Stimulated activated CD4-positive, alpha-beta T cell treated with anti-CD3 and anti-CD28 coated beads, Interleukin-1b, Interleukin-23, amount 100 ng/mL, for 1 hour (primary cell): ENCODE measurements at places on chromosomes 2 and 18.

DNA sequence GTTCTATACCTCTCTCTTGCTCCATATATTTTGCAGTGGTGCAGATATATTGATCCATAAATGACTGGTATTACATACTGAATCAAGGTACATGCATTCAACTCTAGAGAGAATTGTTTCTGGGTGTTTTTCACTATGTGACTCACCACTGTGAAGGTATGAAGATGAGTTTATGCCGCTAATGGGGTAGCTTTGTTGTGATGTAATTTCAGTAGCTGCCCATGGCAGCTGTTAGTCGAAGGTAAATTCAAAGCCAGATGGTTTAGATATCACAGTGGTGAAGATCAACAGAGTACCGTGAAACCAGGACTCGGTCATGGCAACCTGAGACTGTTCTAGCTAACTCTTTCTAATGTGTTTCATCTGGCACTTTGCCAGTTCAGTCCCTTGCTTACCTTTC is 50.4 kb downstream of the PKP4 start:
- no peak for DNase-seq

DNA sequence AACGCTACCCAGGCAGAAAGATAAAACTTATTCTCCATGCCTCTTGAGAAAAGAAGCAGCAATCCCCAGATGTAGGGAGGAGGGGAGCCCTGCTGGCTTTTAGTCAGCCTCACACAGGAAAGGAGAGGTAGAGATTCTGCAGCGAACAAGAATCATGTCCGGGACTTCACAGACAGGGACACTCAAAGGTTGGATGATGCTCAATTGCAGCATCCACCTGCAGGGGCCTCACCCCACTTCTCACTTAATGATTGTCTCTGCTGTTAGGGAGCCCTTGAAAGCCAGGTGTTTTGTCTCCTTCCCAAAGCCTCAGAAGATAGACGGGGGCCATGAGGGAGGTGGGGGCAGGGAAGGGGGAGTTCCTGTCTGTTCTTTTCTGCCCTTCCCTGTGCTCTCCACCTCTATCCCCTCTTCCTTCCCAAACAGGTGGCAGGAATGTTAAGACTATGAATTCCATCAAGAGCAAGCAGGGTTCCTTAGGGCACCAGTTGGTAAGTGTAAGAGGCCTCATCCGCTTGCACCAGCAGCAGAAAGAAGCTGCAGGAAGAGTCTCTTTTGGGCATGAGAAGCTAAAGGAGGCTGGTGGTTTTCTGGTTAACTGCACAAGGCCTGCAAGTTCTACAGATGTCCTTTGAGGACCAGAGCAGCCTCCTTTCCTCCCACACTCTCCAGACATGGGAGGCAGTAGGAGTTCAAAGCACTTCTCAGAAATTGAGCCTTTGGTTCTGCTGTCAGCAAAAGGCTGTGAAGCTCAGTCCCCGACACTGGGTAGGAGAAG is 154.7 kb upstream of the TNP1 start:
- DNase-seq = no peak

- no peak for DNase-seq
These were observed 143.0 kb upstream of the RASGRP3 start for GRCh38 chr2:33333433-33333832.

DNA sequence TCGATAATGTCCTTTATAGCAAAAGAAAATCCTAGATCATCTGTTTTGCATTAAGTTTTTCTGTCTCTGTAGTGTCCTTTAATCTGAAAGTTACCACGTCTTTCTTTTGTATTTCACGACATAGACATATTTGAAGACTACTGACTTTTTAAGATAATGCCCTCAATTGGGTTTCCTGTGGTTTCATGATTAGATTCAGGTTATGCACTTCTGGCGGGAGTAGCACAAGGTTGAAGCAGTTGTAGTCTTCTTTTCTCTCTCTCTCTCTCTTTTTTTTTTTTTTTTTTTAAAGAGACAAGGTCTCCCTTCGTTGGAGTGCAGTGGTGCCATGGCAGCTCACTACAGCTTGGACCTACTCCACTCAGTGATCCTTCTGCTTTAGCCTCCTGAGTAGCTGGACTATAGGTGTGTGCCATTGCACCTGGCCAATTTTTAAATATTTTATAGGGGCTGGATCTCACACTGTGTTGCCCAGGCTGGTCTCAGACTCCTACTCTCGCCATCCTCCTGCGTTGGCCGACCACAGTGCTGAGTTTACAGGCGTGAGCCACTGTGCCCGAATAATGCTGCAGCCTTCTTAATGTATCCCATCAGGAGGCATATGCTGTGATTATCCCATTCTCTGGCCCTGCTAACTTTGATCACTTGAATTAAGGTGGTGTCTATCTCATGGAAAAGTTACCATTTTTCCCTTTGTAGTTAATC is 3.9 kb downstream of the INPP4A start:
- no peak for DNase-seq

GRCh38 chr2:36380624-36381481 is 25.3 kb downstream of the CRIM1 start:
- DNase-seq = no peak

GRCh38 chr2:227460070-227460485 is 11.9 kb upstream of the AGFG1 start:
- DNase-seq = no peak

- no peak for DNase-seq
These were observed 818.6 kb downstream of the EPHA4 start for GRCh38 chr2:220753486-220753885.

DNA sequence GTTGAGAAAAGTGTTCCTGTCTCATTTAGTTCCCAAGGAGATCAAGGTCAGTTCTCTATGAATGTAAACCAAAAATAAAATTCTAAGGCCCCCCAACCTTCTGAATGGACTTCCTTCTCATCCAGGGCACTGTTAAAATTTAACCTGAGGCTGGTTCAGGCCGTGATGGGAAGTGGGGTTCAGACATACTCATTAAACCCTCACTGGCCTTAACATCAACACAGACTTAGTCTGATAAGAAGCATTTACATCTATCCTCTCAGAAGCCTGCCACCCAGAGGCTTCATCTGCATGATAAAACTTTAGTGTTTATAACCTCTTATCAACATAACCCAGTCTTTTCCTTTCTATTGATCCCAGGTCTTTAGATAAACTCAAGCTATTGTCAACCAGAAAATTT is 22.4 kb downstream of the ITSN2 start:
- no peak for DNase-seq

DNA sequence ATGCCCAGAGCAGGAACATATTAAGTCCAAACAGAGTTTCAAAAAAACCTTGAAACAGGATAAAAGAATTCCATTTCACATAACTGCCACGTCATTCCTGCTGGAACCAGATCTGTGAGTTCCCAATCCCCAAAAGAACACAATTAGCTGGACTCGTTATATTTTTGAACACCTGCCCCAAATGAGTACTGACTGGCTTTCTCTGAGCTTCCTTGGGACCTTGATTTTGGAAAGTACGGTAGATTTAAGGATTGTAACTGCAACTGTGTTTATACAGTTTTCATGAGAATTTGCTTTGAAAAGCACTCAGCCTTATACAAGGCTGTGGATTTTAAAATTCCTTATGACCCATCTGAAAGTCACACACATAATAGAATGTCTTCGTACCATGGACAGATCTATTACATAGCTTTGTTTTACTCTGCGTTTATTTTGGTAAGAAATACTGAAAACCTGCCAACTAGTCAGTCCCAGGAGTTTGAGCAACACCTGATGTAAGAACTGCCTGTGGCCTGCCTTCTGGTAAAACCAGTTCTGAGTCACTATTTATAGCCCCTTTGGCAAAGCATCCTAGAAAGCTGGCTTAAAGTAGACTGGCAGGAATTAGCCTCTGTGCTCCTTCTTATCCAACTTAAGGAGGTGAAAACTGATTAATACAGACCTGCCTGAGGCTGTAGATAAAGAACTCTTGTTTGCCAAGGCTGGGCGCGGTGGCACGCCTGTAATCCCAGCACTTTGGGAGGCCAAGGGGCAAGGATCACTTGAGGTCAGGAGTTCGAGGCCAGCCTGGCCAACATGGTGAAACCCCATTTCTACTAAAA is 48.1 kb downstream of the MERTK start:
- DNase-seq = no peak

DNA sequence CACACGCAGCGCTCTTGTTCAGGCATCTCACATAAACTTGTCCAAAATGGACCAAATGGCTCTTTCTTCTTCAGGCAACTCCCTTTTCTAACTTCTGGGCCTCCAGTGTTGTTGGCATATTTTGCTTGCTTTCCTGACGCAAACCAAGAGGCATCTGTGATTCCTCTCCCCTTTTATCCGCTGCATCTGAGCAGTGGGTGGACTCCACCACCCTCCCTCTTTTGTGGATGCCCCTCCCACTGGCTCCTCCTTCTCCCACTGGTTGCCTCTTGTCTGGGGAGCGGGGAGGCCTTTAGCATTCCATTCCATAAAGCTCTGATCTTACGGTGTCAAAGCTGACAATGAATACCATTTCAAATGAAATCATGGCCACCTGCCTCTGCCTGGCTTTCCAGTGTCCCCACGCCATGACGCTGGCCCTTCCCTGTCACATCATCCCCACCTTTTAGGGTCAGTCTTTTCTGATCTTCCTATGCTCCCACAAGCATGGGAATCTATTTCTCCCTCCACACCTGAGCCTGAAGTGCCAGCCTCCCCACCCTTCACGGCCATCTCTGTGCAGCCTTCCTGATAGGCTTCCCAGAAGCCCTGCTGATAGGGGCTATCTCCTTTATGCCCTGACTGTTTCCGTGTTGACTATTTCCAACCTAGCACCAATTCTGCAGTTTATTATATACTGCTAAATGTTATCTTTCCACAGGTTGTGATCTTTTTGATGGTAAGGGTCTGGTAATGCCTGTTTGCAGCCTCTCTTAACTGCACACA is 51.5 kb downstream of the RPL37A start:
- DNase-seq = no peak

- no peak for DNase-seq
These were observed 46.8 kb downstream of the EPG5 start for GRCh38 chr18:45920367-45920766.

- DNase-seq = no peak
These were observed 18.7 kb upstream of the CCBE1 start for GRCh38 chr18:59715966-59716369.

- no peak for DNase-seq
These were observed 24.8 kb upstream of the HDAC4 start for GRCh38 chr2:239425631-239426030.

DNA sequence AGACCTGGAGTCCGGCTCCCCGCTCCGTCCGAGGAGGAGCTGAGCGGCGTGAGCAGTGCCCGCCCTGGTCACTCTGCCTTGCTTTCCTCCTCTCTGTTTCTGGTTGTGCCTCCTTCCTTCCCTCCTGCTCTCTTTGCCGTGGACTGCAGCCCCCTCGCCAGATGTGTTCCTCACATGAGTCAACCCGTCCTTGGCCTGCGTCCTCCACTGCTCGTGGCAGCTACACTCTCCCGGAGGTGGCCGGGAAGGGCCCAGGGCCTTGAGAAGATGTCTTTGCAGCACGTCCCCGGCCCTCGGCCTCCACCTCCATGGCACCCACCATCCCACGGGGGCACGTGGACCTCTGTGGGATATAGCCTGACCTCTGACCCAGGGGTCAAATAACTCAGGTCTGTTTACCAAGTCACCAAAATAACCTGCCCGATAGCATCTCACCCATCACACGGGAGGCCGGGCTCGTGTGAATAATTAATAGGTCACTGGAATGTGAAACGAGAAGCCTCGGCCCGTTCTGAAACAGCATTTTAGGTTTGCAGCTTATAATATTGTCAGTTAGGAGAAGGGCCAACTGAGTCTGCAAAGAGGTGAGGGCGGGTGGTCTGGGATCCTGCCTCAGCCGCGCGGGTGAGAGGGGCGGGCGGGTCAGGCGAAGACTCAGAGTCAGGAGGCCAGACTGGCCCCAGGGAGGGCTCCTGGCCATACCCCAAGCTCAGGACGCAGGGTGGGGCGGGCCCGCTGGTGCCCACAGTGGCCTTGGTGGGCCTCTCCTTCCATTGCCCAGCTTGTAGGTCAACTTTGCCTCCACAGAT is 42.6 kb downstream of the NFATC1 start:
- DNase-seq = no peak

GRCh38 chr2:71557321-71557720 is 104.0 kb downstream of the DYSF start:
- DNase-seq = no peak

- DNase-seq = no peak
These were observed 70.2 kb downstream of the ACAA2 start for GRCh38 chr18:49743117-49743567.

DNA sequence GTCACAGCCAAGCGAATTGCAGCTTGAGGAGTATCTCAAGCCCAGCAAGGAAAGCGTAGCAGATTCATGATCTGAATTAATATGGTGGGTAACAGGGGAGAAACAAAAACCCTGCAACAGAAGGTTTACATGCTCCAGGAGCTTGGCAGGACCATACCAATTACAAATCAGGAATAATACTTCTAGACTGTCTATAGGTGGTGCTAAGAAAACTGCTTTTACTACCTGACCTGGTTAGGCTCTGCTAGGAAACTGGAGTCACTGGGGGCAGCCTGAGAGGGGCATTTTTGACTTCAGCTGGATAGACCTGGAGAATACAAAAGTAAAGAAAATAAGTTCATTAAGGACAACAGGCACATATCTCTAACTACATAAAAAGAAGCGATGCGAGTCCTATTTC is 24.6 kb upstream of the SPOPL start:
- DNase-seq = no peak

DNA sequence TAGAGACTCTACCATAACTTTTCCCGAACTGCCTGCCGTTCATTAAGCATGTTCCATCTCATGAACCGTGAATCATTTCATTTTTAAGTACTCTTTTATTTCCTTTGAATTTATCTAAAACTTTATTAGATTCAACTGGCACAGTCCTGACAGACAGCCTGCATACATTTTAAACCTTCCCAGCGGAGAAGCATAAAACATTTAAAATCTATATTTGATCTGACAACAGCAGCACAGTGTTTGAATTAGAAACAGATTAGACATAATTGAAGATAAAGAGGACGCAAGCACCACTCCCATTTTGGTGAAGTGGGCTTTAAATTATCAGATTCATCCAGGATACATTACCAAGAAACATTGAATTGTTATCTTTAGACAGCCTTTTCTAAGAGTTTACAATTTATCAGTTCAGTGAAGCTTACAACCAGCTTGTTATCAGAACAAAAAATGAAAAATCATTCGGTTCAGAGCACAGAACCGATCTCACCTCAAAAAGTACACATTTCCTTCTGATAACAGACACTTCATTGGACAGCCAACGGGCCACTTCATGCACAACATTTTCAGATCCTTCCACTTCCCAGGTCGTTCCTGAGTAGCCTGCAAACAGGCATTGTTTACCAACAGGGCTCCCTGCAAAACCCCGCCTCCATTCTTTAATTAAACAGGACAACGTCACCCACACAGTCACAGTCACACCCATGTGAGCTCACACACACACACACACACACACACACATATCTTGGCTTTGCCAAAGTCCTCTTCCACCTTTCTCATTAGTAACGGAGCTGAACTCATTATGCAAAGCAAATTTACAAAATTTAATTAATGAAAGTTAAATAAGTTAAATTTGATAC is 171.2 kb downstream of the SP3 start:
- no peak for DNase-seq

- no peak for DNase-seq
These were observed 223.6 kb downstream of the ACTR3 start for GRCh38 chr2:114113518-114113917.
